ENCODE measurements at places on chromosomes 2 and 18. TPM values are rescaled to one million over a fixed set of nuclear protein-coding genes. Genes with fewer than 3 reads are reported as not detected.

DNA sequence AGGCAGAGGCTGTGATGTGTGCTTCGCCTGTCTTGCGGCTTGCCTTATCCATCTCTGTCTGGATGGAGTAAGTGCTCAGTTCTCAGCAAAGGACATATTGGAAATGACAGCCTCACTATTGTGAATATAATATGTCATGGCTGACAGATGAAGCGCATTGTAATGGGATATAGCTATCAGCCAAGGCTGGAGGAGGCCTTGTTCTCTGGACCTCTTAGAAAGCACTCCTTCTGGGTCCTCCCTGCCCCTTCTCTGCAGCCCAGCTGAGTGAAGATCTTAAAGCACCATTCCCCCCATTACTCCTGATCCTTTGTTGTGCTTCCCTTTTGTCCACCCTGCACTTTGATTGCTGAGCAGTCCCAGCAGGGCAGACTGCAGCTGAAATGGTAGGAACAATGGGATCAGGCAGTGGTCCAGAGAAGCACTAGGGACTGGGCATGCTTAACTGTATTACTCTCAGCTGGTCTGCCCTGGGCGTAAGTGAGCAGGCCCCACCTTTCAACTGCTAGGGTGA lies 265.3 kb downstream of the SETBP1 start:
- no peak for DNase-seq

GRCh38 chr2:239359196-239359912 lies 41.5 kb downstream of the HDAC4 start:
- DNase-seq: no peak

- no peak for DNase-seq
Measured at GRCh38 chr2:8394131-8394530, 287.7 kb upstream of the ID2 start.

DNA sequence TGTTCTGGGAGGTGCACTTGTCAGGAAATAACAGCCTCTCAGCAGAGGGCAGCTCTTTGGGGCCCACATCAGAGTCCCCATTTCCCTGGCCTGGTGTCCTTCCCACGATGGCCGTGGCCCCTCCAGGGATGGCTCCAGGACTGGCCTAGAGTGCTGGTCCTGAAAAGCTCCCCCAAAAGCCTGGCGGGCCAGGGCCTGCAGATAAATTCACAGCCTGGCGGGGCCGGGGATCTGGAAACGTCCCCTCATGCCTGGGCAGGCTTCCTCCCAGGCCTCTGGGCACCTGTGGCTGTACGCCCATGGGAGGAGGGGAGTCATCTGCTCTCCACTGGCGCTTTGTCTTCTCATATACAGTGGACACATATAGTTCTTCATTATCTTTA lies 52.6 kb upstream of the HS6ST1 start:
- DNase-seq: no peak

DNA sequence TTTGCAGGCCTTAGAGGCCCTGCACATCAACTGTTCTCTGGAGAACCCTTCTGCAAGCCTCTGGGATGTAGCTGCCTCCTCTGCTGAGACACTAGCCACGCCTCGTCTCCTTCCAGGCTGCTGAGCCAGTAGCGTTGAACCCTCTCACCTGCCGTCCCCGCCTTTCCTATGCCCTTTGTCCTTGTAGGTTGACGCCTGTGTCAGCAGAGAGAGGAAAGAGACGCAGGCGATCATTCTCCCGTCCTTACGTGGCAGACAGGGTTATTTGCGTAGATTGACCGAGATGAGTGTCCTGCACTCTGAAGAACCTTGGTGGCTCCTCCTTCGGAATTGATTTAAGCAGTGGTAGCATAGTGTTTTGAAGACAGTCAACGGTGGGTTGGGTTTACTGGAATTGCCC lies 27.8 kb downstream of the ID2 start:
- no peak for DNase-seq

DNA sequence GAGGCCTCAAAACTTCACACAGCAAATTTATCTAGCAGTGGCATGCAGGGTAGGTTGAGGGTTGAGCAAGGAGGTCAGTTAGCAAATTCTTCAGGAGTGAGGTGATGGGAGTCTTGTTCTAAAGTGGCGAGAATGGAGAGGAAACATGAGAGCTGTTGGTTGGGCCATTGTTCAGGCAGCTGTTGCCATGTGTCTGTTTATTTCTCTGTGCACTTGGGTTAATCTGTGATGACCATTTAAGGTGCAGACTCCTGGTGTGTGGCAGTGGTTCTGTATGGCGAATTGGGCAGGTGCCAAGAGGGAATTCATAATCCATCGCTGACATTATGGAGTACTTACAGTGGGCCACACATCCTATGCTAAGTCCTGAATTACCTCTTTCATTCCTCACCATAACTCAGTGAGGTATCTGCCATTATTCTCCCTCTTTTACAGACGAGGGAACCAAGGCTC lies 30.4 kb downstream of the TMEM178A start:
- DNase-seq: peak; percentile 96

DNA sequence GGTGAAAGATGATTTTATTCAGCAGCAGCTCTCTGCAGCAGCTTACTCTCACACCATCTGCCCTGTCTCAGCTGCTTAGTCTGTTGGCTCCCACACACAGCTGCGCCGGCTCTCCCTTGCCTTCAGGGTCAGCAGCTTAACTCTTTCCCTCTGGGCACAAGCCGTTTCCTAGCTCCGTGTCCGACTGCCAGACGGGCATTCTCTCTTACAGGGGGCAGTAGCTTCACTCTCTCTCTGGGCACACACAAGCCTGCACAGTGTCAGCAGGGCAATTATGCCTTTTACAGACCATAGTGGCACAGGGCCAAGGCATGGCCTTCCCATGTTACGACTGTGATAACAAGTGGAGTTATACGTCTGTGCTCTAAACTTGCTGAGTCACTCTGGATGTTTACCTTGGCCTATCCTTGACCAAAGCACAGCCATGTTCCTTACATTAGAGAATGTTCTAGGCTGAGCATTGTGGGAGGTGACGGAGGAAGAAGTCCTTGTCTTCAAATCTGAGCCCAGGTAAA lies 31.7 kb downstream of the PCARE start:
- peak; percentile 29 for DNase-seq

GRCh38 chr2:8256905-8257304 lies 425.0 kb upstream of the ID2 start:
- DNase-seq: no peak

The ARHGAP15 gene
- 0.11 TPM for total RNA-seq

The PCARE gene
- not detected for total RNA-seq

The CRYBA2 gene
- total RNA-seq: not detected
